ENCODE measurements at places on chromosomes 7 and 10. TPM values are rescaled to one million over a fixed set of nuclear protein-coding genes. Genes with fewer than 3 reads are reported as not detected.

DNA sequence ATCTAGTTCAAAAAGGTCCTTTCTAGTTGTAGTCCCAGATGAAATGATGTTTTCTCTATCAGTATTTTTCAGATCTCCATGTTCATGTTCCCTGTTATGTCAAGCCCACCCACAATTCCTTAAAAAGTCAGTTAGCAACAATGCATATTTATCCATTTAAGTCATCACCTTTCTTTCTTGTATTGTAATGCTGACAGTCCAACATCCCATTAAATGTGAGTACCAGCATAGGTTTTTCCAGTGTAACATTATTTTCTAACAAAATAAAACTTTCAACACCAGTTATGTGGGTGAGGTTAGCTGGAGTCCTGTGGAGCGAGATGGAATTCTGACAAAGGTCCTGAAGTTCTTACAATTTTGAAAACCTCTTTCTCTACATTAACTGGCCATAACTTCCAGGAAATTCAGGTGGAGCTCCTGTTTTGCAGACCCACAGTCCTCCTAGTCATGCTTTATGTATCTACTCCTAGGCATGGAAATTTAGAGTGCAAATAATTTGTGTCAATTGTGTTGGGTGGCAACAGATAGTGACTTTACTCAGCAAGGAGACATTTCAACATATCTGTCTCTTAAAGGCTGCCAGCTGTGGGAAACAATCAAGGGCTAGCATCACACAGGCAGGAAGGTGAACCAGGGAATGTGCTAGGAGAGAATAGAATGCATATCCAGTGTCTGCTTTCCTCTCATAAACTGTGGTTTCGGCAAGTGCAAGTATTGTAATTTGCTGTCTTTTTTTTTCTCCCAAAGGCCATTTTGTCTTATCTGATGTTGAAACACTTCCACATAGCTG lies 162.6 kb downstream of the MTERF1 start:
- DNase-seq, result peak; percentile 25

The NEUROD6 gene
- not detected for total RNA-seq

DNA sequence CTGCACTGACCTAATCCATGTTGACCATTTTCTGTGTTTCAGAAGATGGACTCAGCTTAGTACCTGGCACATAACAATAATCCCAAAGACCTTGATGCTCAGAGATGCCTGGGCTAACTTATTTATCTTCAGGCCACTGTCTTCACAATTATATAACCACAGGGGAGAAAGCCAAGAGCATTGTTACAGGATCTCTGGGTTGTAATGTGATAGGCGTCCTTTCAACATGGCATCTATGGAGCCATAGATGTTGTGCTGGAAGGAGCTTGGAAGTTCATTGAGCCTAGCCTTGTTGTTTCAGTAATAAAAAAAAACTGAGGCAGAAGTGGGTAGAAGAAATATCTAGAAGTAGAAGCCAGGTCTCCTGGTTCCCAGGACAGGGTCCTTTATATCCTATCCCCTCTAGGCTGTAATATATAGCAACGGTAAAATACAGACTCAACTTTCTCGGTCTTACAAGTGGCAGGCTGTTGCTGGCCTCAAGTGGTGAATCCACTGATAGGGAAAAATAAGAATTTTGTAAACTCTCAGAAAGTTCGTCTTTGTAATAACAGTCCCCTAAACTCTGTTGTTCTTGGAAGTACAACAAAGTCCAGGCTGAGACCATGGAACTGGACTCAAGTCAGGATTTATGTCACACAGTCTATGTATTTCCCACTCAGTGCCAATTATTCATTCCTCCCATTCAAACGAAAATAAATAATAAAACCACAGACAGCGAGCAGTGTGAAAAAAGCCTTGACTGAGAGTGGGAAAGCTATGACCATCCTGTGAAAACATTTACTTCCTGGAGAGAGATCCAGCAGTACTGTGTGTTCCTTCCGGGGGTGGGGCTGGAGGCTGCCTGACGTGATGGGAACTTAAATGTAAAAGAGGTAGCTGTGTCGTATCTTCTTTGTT lies 277.6 kb downstream of the REEP3 start:
- DNase-seq, result peak; percentile 40

The HTRA1 gene
- total RNA-seq, result 1.0 TPM

GRCh38 chr10:37563107-37563714 lies 294.2 kb downstream of the ZNF248 start:
- no peak for DNase-seq

GRCh38 chr10:33454554-33454953 lies 120.1 kb upstream of the NRP1 start:
- DNase-seq, result no peak

GRCh38 chr7:124940306-124940705 lies 10.7 kb upstream of the POT1 start:
- DNase-seq, result no peak

The GPAM gene
- 23.7 TPM for total RNA-seq

DNA sequence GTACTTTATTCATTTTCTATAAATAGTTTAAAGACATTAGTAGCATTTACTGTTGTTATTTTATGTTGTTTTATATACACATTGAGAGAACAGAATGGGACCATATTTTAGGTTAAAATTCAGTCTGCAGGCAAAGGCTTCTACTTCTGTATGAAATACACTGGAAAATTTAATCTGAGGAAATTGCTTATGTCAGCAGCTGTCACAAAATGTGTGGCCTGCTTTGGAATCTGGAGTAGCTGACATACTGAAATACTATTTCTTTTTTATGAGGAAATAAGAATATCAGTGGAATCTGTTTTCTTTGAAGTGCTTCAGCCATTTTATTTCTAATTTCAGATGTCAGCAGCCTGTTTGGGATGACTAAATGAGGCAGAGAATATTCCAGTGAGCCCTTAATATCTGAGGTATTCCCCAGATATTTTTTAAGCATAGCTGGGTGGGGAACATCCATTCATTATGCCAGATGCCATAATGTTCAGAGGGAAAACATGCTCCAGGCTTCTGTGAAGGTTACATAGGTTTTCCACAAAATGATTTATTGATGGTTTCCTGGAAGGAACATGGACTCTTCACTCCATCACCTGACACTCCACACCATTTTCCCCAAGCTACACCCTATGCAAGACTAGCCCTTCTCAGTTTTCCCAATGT lies 267.1 kb downstream of the ARL4A start:
- no peak for DNase-seq

DNA sequence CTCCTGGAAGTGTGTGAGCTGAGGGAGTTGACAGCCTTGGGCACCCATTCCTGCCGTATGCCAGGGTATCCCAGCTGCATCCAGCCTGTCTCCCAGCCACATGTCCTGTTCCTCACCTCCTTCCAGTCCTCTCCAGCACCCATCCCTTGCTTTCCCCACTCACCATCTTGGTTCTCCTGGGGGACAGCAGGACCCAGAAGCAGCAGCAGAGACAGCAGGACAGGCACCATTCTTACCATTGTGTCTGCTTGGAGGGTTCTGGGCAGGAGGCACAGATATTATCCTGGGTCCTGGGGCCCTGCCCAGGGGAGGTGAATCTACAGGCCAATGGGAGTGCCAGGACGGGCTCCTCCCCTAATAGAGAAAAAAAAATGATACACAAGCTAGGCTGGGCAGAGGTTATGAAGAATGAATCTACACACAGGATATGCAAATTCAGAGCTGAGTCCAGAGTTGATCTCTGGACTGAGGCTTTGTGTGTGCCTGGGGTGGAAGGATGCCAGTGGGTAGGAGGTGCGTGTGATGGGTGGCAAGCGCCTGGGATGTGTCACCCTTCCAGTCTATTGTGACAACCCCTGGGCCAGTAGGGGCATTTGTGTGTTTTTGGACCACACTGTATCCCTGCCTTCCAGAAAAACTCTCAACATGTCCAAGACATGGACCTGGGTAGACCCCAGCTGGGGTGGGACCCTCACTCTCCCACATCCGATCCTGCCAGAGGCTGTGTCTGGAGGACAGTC lies at the start of gene AZGP1:
TSS of gene AZGP1 (minus strand) at position 250 of the 740 bp plus-strand sequence. CDS start at position 239, 11 bp downstream.
- DNase-seq, result no peak

GRCh38 chr10:118012952-118013525 lies 33.7 kb downstream of the RAB11FIP2 start:
- DNase-seq, result no peak

DNA sequence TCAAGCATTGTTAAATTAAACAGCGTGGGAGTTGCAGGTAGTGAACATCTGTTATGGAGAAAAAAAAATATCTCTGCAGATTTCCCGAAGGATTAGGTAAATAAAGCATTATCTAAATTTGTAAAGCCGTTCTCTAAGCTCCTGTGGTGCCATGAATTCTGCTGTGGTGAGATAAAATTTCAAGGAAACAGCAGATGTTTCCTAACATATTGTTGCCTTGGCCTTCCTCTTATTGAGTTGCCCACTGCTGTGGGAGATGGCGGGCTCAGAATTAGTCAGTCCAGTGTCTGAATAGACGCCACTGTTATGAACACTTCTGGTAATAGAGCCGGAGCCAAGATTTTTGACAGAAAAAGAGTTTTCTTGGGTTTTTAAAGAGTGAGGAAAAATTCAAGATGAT lies 82.6 kb upstream of the ELMO1 start:
- peak; percentile 72 for DNase-seq

DNA sequence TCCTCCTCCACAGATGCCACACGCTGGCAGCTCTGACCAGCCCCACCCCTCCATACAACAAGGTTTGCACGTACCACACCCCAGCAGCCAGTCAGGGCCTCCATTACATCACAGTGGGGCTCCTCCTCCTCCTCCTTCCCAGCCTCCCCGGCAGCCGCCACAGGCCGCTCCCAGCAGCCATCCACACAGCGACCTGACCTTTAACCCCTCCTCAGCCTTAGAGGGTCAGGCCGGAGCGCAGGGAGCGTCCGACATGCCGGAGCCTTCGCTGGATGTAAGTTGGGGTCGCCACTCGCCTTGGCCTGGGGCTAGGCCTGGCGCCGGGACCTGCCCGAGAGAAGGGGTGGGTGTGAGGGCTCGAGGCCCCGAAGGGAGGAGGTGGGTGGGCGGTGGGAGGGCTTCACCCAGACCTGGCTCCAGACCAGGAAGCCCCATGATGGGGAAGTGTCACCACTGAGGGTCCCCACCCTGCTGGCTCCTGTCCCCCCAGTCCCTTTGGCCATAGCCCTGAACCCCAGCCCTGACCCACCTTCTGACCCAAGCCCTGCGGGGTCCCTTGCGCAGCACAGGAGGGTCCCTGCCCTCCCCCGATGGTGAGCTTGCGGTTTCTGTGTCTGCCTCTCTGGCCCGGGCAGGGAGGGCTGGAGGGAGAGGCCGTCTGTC lies 36.2 kb upstream of the PPIF start:
- DNase-seq, result no peak

- peak; percentile 28 for DNase-seq
Measured at GRCh38 chr10:42781893-42782445, 626 bp upstream of the BMS1 start.

GRCh38 chr10:108014902-108015177 lies 850.3 kb upstream of the SORCS1 start:
- DNase-seq, result no peak

The RUFY2 gene
- total RNA-seq, result 16.3 TPM

The TSPAN15 gene
- total RNA-seq, result 13.5 TPM

The GRM3 gene
- not detected for total RNA-seq

DNA sequence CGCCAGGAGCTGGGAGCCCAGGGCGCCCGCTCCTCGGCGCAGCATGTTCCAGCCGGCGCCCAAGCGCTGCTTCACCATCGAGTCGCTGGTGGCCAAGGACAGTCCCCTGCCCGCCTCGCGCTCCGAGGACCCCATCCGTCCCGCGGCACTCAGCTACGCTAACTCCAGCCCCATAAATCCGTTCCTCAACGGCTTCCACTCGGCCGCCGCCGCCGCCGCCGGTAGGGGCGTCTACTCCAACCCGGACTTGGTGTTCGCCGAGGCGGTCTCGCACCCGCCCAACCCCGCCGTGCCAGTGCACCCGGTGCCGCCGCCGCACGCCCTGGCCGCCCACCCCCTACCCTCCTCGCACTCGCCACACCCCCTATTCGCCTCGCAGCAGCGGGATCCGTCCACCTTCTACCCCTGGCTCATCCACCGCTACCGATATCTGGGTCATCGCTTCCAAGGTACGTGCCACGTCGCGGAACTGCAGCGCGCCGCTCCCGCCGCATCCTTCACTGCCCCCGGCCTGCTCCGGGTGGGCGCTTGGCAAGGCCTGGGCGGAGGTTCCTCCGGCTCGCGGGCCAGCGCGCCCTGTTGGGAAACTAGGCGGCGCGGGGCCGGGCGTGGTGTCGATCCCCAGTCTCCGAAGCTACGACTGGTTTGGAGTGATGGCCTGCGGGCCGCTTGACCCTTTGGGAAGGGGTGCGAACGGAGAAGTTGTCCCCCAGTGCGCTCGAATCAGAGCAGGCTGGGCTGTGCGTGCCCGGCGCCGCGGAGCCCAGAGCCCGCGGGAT lies 868 bp downstream of the EMX2 start:
- DNase-seq, result peak; percentile 55

DNA sequence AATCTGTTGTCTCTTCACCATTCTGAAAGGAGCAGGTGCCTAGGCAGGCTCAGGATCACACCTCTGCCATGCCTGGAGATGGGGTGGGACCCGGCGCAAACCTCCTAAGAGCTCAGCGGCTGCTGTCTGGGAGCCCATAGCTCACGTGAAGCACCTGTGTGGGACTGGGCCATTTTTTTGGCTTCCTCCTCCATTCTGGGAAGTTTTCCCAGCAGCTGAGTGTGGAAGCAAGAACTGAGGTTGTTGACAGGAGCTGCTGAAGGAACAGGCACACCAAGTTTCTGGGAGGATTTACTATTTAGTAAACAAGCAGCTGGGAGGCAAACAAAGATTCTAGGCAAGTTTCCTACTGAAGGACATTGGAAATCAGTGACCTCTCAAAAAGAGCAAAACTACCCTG lies 77.3 kb downstream of the FAM13C start:
- no peak for DNase-seq

DNA sequence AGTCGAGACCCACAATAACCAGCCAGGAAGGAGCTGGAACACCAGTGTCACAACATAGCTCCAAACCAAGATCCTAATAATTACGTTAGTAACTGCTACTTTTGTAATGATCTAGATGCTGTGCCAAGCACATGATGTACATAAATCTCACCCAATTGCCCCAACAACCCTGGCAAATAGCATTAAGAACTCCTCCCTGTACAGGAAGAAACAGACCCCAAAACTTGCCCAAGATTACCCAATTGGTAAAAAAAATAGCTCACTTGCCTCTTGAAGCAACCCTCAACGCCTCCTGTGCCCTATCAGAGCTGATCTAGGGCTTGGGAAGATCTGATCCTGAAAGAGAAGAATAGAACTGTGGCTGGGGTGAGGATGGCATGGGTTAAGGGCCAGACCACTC lies 628.7 kb upstream of the AUTS2 start:
- DNase-seq, result no peak

GRCh38 chr7:23349484-23350157 lies 50.5 kb downstream of the MALSU1 start:
- no peak for DNase-seq

The CHN2 gene
- 3.5 TPM for total RNA-seq

DNA sequence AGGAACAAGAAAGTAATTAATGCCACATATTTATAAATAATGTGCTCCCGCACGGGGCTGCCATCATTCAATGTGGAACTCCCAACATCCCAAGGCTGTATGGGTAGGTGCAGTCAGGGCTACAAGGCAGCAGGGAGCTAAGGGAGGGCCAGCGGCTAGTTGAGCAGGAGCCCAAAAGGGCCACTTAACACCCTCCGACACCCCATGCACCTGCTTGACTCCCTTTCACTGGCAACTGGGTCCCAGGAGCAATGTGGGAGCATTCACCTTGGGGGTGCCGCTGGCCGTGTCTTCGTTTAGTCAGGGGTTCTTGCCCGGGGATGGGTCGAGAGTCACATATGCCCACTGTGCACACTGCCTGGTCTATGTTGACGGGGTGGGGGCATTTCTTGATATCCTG lies 27.9 kb downstream of the SCART1 start:
- no peak for DNase-seq

GRCh38 chr10:120883071-120883470 lies 31.9 kb downstream of the WDR11 start:
- DNase-seq, result no peak

The DCLRE1A gene
- 19.7 TPM for total RNA-seq
